Hematopoietic multipotent progenitor cell (in vitro differentiated cells): ENCODE measurements at places on chromosomes 1 and 21.

GRCh38 chr1:1788646-1789431, 10.6 kb upstream of the NADK start:
- no peak for DNase-seq

DNA sequence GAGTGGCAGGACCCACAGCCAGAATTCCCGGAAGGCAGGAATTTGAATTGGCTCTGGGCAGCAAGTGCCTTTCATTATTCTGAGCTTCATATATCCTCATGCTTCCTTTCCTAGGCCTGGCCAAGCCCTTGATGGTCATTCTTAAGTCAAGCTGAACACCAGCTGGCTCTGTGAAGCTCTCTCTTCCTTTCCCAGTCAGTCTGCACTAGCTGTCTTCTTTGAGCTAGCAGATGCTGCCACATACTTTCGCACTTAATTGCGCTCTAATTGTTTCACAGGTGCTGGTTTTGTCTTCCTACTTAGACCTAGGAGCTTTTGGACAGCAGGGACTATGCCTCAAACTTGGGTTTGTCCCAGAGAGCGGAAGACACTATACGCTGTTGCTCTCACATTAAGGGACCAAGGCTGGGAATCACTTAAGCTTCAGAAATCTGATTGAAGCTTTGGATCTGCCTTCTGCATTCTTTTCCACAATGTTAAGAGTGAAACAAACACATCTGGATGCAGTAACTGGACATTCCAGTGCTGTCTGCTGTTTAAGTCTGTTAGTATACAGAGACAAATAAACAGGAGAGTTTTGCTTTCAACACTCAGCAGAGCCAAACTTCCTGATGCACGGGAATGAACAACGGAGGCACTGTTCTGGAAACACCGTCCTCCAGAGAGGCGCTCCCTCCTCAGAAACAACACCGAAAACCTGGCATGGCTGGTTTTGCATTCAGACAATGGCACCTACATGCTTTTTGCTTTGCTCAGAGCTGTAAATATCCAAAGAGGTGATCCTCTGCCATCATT, 2.2 kb downstream of the TLR5 start:
- no peak for DNase-seq

DNA sequence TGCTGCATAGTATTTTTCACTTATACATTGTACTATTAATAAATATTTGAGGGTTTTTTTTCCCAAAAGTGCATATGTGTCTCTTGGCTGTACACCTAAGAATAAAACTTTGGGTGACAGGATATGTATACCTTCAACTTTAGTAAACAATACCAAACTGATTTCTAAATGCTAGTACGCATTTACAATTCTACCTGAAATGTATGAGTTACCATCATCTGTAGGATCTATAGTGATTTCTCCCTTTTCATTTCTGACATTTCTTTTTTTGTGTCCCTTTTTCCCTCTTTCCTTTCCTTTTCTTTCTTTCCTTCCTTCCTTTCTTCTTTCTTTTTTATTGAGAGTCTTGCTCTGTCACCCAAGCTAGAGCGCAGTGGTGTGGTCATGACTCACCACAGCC, 16.7 kb upstream of the BMP8B start:
- no peak for DNase-seq

GRCh38 chr21:29436143-29436542, 137.4 kb downstream of the BACH1 start:
- DNase-seq = no peak

DNA sequence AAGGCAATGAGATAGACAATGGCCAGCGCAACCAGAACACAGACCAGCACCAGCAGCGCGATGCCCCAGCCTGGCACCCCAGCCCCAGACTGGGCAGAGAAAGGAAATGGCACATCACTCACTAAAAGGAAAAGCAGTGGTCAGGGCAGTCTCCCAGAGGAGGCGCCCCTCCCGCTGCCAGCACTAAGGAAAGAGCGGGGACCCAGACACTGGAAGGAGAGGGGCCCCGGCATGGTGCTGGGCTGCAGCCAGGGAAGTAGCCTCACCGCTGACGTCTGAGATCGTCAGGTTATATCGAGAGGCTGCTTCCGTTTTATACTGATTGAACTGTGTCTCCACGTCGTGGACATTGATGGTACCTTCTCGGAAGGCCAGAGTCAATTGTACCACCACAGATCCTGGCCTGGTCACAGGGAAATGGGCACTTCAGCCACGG, 13.8 kb downstream of the TRIM46 start:
- DNase-seq = no peak

- no peak for DNase-seq
Measured at GRCh38 chr1:107220036-107220435, 79.2 kb downstream of the NTNG1 start.

- no peak for DNase-seq
Measured at GRCh38 chr21:33011462-33011861, 14.3 kb upstream of the OLIG2 start.

DNA sequence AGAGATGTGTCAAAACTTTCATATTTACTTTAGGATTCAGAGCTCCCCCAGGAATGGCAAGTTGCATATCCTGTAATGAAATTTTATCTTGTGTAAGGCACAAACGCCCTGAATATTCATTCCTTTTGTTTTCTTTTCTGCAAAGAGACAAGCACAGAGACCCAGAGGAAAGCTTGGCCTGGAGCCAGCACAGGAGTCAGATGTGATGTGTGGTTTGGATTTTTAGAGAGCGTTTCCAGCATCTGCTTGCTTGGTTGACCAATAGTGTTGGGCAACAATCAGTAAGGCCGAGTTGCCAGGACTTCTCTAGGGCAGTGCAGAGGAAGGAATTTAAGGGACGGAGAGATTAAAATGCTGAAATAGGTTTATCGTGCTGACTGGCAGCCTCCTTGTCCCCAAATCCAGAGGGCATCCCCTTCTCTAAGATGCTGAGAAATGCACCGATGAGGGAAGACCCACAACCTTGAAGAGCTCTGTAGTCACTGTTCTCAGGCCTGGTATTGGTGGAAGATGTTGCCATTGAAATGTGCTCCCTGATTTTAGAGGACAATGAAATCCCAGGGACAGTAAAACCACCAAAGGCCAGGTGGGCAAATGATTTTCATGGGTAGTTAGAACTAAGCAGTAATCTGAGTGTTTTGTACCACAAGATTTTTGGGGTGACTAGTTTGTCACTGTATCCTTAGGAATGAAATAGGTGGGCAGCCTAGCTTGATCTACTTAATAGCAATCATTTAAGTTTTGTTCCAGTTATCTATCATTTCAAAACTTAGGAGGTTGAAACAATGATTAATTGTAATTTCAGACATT, 37.9 kb upstream of the RHOU start:
- DNase-seq = peak; percentile 44

DNA sequence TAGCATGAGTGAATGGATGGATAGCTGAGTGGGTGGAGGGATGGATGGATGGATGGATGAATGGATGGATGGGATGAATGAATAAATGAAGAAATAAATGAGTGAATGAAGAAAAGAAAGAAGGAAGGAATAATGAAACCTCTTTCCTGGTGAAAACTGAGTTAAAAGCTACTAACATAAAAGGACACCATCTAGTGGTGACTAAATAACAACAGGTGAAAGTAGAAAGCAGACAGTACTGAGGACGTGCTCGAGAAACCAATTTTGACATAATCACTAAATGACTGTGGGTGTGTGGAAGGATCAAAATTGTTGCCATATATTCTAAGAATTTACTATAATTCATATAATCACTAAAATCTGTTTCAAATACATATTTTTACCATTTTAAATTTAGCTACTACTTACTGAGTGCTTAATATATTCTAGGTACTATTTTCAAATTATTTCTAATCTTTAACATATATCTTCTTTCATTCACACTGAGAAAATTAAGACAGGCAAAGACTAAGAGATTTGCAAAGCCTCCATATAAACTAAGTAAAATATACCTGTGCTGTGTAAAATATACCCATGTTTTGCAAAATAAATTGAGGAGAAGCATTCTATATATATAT, 522.9 kb downstream of the LRRIQ3 start:
- no peak for DNase-seq

GRCh38 chr1:187877220-187877619, 1048.5 kb downstream of the PLA2G4A start:
- no peak for DNase-seq

GRCh38 chr1:247104965-247105364, 809 bp upstream of the ZNF669 start:
- no peak for DNase-seq

- DNase-seq = no peak
Measured at GRCh38 chr1:247189981-247190798, 18.4 kb upstream of the ZNF124 start.

GRCh38 chr21:43372663-43373361, 54.1 kb downstream of the SIK1 start:
- DNase-seq = no peak

DNA sequence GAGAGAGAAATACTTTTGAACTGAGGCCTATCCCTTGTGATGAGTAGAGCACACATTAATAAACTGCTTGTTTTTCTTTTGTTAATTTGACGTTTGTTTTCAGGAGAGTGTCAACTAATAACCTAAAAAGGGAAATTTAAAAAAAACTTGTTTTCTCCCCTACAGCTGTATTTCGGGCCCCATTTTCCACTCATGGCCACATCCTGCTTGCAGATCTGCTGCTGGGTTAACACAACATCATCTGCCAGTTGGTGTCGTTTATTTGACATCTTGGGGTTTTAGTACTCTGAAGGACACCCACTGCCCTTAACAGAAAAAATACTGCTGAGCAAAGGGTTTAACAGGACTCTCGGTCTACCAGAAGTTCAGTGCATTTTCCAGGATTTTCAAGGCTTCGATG, 848 bp upstream of the PYHIN1 start:
- DNase-seq = no peak

- no peak for DNase-seq
Measured at GRCh38 chr1:111513410-111514020, 10.1 kb upstream of the ADORA3 start.

DNA sequence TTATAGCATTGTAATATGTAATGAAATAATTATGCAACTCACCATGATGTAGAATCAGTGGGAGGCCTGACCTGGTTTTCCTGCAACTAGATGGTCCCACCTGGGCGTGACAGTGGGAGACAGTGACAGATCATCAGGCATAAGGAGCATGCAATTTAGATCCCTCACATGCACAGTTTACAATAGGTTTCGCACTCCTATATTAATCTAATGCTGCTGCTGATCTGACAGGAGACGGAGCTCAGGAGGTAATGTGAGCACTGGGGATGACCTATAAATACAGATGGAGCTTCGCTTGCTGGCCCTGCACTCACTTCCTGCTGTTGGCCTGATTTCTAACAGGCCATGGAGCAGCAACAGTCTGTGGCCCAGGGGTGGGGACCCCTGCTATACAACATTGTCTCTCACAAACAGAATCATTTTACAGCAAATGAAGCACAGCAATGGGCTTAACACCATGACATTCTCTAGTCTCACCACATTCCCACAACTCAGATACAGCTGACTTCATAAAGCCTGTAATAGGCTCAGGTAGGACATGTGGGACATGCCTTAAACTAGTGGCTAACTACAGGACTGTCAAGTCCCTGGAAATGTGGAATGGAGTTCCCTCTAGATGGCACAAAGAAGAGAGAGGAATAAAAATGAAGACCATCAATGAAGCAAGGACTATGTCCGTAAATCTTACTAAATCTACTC, 40.7 kb upstream of the SLC5A9 start:
- no peak for DNase-seq

DNA sequence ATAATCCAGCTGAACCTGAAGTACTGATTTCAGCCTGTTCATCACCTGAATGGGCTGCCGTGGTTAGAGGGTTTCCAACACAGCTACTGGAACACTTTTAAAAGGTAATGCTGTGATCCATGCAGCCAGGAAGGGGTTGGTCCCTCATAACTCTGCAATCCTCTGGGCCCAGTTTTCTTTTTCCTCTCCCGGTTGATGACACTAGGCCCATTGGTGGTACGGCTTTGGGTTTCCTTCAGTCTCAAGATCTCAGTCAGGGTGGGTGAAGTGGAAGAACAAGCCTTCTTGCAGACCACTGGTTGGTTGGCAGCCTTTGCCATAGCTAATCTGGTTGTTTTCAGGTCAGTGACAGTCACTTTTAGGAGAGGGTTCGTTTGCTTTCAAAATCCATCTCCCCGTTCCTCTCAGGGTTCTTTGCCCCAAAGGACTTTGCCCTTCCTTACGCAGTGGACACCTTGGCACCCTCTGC, 502 bp upstream of the SLC35A3 start:
- DNase-seq = no peak

DNA sequence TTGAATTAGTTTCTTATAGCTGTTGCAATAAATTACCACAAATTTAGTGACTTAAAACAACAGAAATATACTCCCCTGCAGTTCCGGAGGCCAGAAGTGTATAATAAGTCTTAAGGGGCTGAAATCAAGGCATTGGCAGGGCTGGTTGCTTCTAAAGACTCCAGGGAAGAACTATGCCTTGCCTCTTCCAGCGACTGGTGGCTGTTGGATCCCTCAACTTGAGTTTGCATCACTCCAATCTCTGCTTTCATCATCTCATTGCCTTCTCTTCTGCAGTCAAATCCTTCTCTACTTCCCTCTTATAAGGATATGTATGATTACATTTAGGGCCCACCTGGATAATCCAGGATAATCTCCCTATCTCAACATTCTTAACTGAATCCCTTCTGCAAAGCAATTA, 19.1 kb upstream of the MED18 start:
- DNase-seq = no peak

DNA sequence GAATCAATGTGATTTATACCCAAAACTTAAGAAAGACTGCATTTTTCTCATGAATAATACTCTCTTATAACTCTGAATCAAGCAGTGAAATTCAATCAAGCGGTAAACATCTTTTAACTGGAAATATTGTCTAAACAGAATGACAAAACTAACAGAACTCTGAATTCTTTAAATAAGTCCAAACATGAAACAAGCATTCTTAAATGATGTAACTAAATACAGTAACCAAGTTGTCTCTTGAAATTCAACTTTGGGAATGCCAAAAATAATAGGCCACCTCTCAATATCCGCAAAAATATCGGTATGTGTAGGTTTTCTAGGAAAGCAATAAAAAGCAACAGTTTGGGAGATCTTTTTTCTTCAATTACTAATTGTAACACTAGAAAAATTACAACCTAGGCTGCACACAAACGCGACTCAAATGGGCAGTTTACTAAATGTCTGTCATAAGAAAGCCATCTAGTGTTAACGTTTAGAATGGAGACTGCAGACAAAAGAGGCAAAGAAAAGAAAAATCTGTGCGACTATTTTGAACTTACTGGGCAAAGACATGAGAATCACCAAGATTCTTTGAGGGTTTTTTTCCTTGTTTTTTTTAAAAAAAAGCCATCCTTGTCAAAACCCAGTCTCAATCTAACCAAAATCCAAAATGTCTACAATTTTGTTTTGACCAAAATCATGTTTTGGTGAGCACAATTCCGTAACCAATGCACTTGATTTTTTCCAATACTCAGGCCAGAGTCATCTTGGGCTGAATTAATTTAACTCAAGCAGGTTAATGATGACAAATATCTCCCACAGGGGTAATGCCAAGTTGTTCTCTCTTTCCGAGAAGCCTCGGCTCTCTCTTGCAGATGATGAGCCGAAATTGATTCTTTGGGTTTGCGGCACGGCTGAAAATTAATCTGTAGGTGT, 1.3 kb downstream of the SIPA1L2 start:
- DNase-seq = no peak

- DNase-seq = no peak
Measured at GRCh38 chr1:53699981-53700380, 39.0 kb downstream of the GLIS1 start.

GRCh38 chr21:39004634-39005501, 178.4 kb downstream of the PSMG1 start:
- peak; percentile 86 for DNase-seq
